ENCODE measurements at places on chromosomes 11 and 22.

- peak; percentile 27 for DNase-seq
Observed at GRCh38 chr11:117443266-117444186, 115.9 kb downstream of the CEP164 start.

GRCh38 chr22:27934069-27934468, 15.0 kb upstream of the PITPNB start:
- DNase-seq: no peak

GRCh38 chr11:69041516-69041915, 7.2 kb upstream of the TPCN2 start:
- DNase-seq: no peak

GRCh38 chr11:111936040-111936540, 1.1 kb upstream of the DIXDC1 start:
- DNase-seq: no peak

DNA sequence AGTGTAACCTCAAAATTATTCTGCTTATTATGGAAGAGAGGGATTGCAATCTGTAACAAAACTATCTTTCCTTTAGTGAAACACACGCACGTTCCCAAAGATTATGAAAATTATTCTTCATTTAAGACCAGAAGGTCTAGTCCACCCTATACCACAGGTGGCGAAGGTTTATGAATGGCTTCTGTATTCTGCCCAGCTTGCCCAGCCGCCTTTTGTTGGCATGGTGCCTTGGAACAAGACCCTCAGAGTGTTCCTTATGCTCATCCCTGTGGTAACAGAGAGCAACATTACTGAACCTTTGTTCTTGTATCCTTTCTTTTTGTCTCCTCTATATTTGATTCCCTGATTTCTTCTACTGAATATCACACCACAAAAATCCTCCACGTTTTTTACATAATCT, 116.4 kb downstream of the FAR1 start:
- no peak for DNase-seq

GRCh38 chr22:45974498-45974897, 2.5 kb downstream of the WNT7B start:
- no peak for DNase-seq

- no peak for DNase-seq
Observed at GRCh38 chr22:42637555-42637954, 2.8 kb downstream of the ATP5MGL start.

- no peak for DNase-seq
Observed at GRCh38 chr22:42399315-42400271, 32.6 kb downstream of the NFAM1 start.

GRCh38 chr11:103668859-103669258, 367.6 kb upstream of the DDI1 start:
- DNase-seq: no peak

DNA sequence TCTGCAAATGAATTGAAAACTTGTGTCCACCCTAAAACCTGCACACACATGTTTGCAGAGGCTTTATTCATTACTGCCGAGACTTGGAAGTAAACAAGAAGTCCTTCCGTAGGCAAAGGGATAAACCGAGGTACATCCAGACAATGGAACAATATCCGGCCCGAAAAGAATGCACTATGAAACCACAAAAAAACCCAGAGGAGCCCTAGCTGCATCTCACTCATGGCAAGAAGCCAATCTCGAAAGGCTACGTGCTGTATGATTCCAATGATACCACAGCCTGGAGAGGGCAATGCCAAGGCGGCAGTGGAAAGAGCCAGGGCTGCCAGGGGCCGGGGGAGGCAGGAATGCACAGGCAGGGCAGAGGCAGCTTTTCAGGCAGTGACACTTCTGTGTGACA, 3.2 kb upstream of the MRPL23 start:
- peak; percentile 16 for DNase-seq

DNA sequence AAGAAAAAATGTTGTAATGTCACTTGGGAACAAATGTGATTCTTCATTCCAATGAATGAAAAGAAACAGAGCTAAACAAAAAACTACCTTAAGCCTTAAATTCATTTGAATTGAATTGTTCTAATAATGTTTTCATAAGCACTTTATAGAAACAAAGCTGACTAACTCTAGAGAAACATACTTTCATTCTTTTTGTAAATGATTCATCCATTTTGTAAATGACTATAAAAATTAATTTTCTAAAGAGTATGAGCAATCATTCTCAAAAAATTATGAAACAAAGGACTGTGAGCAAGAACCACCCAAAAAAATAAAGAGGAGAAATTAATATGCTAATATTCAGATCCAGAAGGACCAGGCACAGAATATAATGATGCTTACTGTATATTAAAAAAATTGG, 986.5 kb upstream of the CHORDC1 start:
- DNase-seq: no peak

DNA sequence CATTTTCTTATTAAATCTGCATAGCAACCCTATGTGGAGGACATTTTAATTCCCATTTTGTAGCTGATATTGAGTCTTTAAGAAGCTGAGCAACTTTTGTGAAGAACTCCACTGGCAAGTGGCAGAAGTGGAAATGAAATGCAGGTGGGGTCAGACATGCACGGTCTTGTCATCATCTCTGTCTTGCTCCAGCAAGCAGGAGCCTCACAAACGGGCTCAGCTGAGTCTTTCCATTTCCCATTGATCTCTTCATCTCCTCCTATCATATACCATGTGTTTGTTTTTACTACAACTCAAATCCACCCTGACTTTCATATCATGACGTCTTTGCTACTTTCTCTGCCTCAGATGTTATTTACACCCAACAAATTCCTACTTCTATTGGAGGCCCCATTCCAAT, 97.9 kb upstream of the TENM4 start:
- DNase-seq: no peak

- no peak for DNase-seq
Observed at GRCh38 chr11:88555018-88555828, 217.7 kb upstream of the CTSC start.

- peak; percentile 59 for DNase-seq
Observed at GRCh38 chr22:17266251-17266971, 47.2 kb upstream of the ADA2 start.

DNA sequence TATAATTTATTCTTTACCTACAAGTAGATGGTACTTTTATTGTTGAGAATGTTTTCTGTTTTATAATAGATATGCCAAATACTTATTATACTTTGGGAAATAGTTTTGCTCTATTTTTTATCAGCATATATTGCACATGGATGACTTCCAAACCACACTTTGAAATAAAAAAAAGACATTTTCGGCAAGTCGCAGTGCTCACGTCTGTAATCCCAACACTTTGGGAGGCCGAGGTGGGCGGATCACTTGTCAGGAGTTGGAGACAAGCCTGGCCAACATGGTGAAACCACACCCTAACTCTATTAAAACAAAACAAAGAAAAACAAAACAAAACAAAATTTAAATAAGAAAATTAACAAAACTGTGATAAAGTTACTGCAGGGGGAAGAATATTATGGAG, 983.9 kb upstream of the CNTN5 start:
- DNase-seq: no peak

- DNase-seq: no peak
Observed at GRCh38 chr11:46130286-46130940, 9.2 kb upstream of the PHF21A start.

- DNase-seq: no peak
Observed at GRCh38 chr11:35675901-35676610, 13.5 kb downstream of the TRIM44 start.

DNA sequence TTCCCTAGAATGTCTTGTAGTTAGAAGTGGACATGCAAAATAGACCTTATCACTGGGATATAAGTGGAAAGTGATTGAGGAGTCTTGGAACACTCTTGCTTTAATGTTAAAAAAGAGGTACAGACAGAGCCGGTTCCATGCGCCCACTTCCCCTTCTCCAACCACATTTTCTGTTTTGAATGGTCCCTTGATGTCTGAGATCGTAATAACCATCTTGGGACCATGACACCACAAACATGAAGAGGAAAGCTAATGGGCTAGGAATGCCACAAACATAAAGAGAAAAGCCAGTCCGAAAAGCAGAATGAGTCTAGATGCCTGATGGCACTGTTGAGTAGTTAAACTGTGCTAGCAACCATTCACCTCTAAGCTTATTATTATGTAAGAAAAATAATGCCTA, 54.8 kb upstream of the SPON1 start:
- DNase-seq: no peak

DNA sequence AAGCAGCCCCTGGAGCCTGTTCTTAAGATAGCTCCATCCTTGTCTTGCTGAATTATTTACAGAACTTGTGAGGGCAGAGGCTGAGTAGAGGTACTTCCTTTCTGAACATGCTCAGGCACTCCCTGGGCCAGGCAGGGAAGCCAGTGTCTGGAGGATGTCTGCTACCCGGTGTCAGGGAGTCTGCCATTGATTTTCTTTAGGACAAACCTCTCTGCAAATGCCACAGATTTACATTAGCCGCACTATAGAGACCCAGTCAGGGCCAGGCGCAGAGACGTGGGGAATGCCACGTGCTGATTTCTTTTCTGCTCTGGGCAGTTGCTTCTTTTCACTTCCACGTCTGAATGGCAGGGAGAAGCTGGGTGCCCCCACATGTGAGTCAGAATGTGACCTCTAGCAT, 585.5 kb downstream of the NTM start:
- no peak for DNase-seq

GRCh38 chr22:17705951-17706900, 67.7 kb downstream of the BCL2L13 start:
- DNase-seq: peak; percentile 56

DNA sequence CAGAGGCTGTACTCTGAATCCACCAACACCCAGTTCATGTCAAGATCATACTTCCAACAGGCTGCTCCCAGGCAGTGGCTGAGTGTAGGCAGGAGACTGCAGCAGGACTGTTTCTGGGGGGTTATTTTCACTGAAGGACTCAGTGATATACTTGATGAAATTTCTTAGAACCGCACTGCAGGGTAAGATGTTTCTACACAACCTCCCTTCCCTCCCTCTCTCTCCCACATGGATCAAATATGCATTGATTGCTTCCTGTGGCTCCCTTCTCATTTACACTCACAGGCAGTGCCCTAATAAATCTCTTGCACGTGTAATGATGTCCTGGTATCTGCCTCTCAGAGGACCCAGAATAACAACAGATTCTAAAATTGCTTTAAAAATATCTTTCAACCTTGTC, 251.3 kb upstream of the CCDC179 start:
- DNase-seq: no peak

- no peak for DNase-seq
Observed at GRCh38 chr22:28497188-28497587, 182.5 kb downstream of the TTC28 start.

Measured in activated naive CD4-positive, alpha-beta T cell treated with anti-CD3 and anti-CD28 coated beads, Interleukin-2, amount 10 ng/mL, durations not matched to agents 7 days and 5 days (primary cell).